ENCODE measurements at places on chromosomes 2 and 18.
A peak's percentile ranks its signal among the peaks of the same experiment; 100 is the strongest.

GRCh38 chr2:212882626-212883025 is 268.8 kb downstream of the IKZF2 start:
- no peak for DNase-seq

GRCh38 chr2:98583276-98583675 is 25.0 kb downstream of the COA5 start:
- DNase-seq = no peak

DNA sequence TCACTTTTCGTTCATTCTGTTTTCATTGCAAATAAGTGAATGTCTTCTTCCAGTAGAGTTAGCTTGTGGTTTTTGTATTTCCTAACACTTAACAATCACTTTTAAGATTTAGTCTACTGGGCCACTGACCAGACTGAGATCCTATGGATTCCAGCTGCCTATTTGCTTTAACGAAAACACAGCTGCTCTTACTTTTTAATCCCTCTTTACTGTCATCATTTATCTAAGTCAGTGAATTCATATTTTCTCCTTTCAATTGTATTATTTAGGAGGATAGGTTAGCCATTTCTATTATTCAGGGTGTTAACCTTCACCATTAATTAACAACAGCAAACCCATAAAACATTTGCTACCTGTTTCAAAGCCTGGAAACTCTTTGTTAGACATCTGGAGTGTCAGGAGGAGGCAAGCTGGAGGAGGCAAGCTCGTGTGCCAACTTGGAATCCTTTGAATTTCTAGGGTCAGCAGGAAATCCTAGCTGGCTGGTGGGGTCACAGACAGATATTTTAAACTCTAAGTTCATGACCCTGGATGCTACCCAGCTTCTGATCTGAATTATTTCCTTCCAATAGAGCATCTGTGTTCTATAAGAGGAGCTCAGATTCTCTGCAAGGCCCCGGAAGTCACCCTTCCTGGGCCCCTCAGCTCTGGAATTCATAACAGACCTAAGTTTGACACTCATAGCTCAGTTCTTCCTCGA is 385.3 kb downstream of the RBM43 start:
- DNase-seq = no peak

- peak; percentile 99 for DNase-seq
These were observed at the start of gene PPM1B for GRCh38 chr2:44168681-44169154. Gene PPM1B (plus strand): TSS chr2:44168875. CDS start chr2:44201200, 32,325 bp downstream.

DNA sequence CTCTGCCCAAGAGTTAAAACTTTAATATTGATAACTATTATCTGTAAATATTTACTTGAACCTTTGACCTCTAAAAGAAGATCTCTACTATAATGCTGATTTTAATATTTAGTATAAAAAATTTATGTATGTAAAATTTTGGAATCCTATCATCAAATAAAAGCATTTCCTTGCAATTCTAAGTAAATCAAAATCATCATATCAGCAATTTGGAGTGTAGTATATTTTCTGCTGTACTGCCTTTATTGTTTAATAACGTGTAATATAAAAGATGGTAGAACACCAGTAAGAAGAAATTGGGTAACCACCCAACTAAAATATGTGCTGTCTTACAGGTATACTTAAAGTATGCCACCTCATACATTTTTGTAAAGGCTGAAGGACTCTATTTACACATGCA is 94.6 kb downstream of the TLK1 start:
- DNase-seq = no peak

DNA sequence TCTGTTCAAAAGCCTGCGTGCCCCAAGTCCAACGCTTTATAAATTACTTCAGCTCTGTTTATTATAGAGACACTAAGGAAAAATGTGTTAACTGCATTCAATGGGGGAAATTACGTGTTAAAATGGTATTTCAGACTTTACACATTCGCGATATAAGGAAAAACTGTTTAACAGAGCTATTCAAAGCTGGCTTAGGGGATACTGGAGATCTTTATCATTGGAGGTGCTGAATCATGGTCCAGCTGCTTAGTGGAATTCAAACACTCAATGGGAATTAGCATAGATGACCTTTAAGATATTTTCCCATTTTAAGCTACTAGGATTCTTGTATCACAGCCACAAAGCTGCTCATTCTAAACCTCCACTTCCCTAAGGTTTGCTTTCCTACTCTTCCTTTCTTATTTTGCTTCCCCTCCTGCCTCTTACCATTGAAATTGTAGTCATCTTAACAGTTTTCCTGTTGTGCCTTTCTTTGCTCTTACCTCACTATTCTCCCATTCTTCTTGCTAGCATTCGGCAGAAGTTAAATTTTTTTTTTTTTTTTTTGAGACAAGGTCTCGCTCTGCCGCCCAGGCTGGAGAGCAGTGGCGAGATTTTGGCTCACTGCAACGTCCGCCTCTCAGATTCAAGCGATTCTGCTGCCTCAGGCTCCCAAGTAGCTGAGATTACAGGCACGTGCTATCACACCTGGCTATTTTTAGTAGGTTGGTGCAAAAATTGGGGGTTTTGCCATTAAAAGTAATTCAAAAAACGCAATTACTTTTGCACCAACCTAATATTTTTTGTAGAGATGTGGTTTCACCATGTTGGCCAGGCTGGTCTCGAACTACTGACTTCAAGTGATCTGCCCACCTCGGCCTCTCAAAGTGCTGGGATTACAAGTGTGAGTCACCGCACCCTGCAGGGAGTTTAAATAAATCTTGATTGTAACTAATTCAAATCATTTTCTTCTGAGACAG is 6.5 kb downstream of the SULT6B1 start:
- no peak for DNase-seq

- peak; percentile 39 for DNase-seq
These were observed 2.2 kb downstream of the MYT1L start for GRCh38 chr2:2328848-2329247.

DNA sequence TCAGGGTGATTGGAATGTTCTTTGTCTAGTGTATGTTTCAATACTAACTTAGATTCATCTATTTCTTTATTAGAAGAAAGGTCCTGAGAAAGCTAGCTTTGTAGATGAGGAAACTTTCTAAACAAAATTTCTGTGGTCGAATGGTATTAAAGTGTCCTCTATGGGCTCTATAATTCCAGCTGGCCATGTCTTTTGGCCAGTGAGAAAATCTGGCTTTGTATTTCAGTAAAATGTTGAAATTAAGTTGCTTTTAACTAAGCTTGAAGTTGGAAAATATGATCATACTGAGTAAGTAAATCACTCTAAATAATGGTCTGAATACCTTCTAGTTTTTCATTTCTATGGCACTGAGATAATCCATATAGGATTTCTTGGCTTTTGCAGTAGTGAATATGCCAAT is 148.8 kb downstream of the RDH14 start:
- DNase-seq = no peak

GRCh38 chr18:77777163-77777562 is 527.5 kb downstream of the GALR1 start:
- no peak for DNase-seq

DNA sequence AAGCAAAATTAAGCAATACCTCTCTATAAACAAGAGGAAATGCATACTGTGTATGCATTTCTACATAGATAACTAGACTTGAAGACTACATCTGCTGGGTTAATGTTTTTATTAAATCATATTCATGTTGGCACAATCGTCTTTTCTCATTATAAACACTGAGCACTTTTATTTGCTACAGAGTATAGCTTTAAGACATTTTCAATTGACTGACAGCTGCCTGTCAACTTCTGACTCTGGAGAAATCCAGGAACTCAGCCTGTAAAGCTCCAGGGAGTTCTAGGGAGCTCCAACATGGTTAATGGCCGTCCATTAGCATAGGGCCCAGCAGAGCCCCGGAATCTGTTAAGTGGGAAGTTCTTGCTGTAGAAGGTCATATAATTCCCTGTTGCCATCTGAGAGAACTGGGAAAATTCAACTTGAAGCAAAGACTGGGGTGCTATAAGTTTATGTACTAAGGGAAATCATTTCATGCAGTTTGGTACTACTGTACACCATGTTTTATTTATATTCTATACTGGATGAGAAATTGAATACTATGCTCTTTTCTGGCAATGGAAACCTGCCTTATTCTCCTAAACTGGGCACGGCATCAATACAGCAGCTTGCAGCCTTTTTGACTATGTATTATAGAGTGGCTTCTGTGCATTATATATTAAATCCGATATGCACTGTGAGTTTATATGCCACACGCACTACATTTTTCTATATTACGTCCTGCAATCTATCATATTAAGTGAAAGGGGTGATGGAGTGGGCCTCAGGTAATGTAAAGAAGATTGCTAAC is 243.5 kb upstream of the ZNF521 start:
- DNase-seq = no peak

DNA sequence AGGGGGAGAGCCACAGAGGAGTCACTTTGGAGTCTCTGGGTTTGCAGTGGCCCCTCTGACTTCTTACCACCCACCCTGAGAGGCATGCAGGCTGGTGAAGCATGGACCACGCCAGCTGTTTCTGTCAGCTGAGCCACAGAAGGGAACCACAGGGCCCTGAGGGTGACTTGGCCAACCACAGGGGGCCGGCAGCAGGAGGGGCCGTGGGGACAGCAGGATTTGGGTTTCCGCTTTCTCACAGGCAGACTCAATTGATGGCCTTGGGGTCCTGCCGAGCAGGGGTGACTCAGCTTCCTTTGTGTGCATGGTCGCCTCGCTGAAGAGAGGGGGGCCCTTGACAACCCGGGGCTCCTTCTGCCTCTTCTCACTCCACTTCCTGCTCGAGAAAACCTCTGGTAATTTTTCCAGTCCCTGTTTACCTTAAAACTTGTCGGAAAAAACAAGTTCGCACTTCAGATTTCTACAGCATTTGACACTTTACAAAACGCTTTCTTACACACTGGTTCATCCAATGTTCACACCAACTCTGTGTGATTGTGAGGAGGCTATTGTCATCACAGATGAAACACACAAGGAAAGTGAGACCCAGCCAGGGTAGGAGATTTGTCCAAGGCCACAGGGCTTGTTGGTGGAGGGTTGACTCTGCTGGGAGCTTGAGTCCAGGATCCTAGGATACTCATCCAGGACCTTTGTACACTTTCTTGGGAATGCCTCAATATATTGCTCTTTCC is 311.2 kb downstream of the LPIN1 start:
- no peak for DNase-seq

DNA sequence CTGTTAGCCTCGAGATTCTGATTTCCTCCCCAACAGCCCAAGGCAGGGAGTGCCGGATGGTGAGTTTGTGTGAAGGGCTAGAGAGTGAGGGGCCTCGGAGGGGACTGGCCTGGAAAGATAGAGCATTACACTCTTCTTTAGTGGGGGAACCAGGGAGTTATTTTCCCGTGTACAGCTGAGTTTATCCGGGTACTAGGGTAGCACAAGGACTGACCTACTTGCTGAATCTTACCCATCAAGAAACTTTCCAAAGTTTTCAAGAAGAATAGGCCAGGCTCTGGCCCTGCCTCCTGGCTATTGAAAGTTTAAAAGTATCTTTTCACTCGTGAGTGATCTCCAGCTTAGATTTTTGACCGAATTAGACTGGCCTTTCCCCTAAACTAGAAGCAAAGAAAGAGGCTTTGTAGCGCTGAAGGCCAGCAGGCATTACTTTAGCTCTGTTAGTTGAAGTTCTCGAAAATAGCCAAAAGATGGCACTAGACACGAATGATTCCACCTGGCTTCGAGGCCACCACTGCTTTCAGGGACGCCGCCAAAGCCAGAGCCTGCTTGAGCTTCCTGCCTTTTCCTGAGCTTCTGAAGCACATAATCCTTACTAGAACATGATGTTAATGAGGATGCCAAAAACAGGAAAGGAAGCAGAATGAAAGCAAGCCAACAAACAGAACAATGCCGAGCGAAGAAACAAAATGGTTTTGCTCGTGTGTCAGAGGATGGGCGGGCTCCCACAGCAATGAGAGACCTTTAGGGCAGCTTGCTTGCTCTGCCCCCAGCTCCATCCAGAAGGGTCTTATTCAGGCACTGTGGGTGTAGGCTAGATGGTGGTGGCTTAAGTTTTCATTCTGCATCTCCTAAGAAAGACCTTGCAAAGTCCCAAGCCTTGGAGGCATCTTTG is 55.8 kb downstream of the TSN start:
- peak; percentile 83 for DNase-seq

- DNase-seq = no peak
These were observed 85.0 kb upstream of the LYPD1 start for GRCh38 chr2:132754867-132755472.

- no peak for DNase-seq
These were observed 8.3 kb upstream of the CASP10 start for GRCh38 chr2:201174687-201175086.

GRCh38 chr2:106096299-106097037 is 97.6 kb downstream of the UXS1 start:
- no peak for DNase-seq

DNA sequence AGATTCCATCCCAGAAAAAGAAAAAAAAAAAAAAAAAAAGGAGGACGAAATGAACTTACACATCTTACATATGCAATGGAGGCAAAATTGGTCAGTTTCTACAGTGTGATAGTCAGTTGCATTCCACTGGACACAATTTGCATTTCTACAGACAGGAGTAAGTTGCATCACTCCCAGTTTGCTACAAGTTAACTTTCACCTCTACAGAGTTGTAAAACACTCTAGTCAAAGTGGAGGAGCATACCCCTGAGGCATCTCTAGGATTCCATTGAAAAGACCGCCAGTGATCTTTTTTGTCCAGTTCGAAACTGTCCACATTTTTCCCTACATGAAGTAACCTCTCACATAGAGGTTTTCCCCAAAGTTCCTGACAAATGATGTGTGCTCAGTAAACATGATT is 202.8 kb downstream of the VAPA start:
- no peak for DNase-seq
